ENCODE measurements at places on chromosomes 12 and 14. TPM values are rescaled to one million over a fixed set of nuclear protein-coding genes. Genes with fewer than 3 reads are reported as not detected.
A peak's percentile ranks its signal among the peaks of the same experiment; 100 is the strongest.

GRCh38 chr14:105059035-105059924 is 6.0 kb downstream of the GPR132 start:
- no peaks in the 10 kb centered on the region for H3K27me3 ChIP-seq
- peaks cover 39% of the 10 kb centered on the region for H3K4me1 ChIP-seq
- peak; percentile 87 for DNase-seq
- no peak overlapping the region for H3K4me3 ChIP-seq
- no peaks in the 10 kb centered on the region for H3K36me3 ChIP-seq

DNA sequence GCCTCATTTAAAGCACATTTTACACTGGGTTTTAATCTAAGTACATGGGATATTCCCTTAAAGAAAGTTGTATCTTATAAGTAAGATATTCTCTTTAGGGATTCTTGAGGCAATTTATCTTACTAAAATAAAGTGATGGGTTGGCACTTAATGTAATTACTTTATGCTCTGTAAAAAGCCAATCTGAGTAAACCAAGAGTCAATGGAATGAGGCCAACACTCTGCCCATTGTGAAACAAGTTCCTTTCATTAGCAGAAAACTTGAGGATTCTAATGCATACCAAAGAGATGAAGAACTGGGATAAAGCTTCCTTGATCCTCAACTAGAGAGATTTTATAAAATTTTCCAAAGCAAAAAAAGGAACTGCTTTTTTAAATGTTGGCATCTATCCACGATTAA is 121.2 kb downstream of the METTL25 start:
- no peaks in the 10 kb centered on the region for H3K4me1 ChIP-seq
- H3K4me3 ChIP-seq, result no peak overlapping the region
- no peaks in the 10 kb centered on the region for H3K27me3 ChIP-seq
- no peak for DNase-seq

GRCh38 chr12:40647651-40648050 is 44.6 kb upstream of the CNTN1 start:
- no peaks in the 10 kb centered on the region for H3K36me3 ChIP-seq
- H3K4me3 ChIP-seq, result no peak overlapping the region
- H3K4me1 ChIP-seq, result no peaks in the 10 kb centered on the region
- no peak for DNase-seq

- DNase-seq, result no peak
- H3K4me1 ChIP-seq, result no peaks in the 10 kb centered on the region
- no peak overlapping the region for H3K27ac ChIP-seq
- peaks cover 5% of the 10 kb centered on the region for H3K27me3 ChIP-seq
Observed at GRCh38 chr12:108240027-108240785, 98.9 kb downstream of the CMKLR1 start.

GRCh38 chr14:58774531-58774930 is 136.8 kb downstream of the DACT1 start:
- H3K4me1 ChIP-seq, result no peaks in the 10 kb centered on the region
- no peaks in the 10 kb centered on the region for H3K27me3 ChIP-seq
- no peak overlapping the region for H3K27ac ChIP-seq
- no peaks in the 10 kb centered on the region for H3K36me3 ChIP-seq

DNA sequence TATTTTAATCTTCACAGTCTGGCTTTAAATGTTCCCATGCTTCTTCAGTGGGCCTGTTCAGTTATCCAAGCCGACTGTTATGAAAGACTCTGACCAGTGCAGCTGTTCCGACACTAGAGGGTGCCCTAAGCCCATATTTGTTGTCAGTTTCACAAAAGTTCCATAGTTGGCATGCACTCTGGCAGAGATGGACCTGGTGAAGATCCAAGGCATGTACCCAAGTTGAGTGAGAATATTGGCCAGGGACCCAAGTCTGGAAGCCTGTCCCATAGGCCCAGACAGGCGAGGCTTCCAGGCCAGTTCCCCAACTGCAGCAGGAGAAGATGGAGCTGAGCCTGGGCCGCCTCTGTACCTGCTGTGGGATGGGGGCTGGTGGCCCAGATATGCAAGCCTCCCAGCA is 27.4 kb upstream of the GUCY2C start:
- H3K36me3 ChIP-seq, result no peaks in the 10 kb centered on the region
- no peak overlapping the region for H3K4me3 ChIP-seq
- no peak for DNase-seq
- H3K4me1 ChIP-seq, result no peaks in the 10 kb centered on the region
- no peaks in the 10 kb centered on the region for H3K27me3 ChIP-seq

GRCh38 chr12:67651132-67651695 is 2.7 kb downstream of the DYRK2 start:
- DNase-seq, result no peak
- H3K4me1 ChIP-seq, result peaks cover 31% of the 10 kb centered on the region
- no peaks in the 10 kb centered on the region for H3K27me3 ChIP-seq
- peak overlapping the region; percentile 7 for H3K27ac ChIP-seq
- H3K4me3 ChIP-seq, result peak overlapping the region; percentile 95
- H3K36me3 ChIP-seq, result no peaks in the 10 kb centered on the region

GRCh38 chr14:88831284-88831683 is 6.8 kb downstream of the TTC8 start:
- H3K27ac ChIP-seq, result no peak overlapping the region
- H3K4me1 ChIP-seq, result peaks cover 9% of the 10 kb centered on the region
- no peak overlapping the region for H3K4me3 ChIP-seq
- no peaks in the 10 kb centered on the region for H3K36me3 ChIP-seq
- H3K27me3 ChIP-seq, result no peaks in the 10 kb centered on the region

DNA sequence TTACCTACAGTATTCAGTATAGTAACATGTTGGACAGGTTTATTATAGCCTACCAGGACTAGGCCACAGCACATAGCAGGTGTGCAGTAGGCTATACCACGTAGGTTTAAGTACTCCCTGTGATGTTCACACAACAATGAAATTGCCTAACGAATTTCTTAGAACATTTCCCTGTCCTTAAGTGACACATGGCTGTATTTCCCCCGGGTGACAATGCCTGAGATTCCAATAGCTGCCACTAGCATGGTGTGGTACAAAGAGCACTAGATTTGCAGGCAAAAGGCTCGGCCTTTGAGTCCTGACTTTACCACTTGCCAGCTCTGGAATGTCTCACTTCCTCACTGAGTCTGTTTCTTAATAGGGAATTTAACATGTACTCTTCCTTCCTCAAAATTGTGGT is 19.7 kb downstream of the PTPN21 start:
- no peaks in the 10 kb centered on the region for H3K27me3 ChIP-seq
- no peak overlapping the region for H3K4me3 ChIP-seq
- H3K4me1 ChIP-seq, result no peaks in the 10 kb centered on the region
- no peak overlapping the region for H3K27ac ChIP-seq
- H3K36me3 ChIP-seq, result peaks cover 11% of the 10 kb centered on the region
- no peak for DNase-seq

- no peak overlapping the region for H3K27ac ChIP-seq
- H3K4me1 ChIP-seq, result no peaks in the 10 kb centered on the region
- H3K4me3 ChIP-seq, result no peak overlapping the region
- no peaks in the 10 kb centered on the region for H3K36me3 ChIP-seq
- no peaks in the 10 kb centered on the region for H3K27me3 ChIP-seq
- no peak for DNase-seq
Observed at GRCh38 chr14:50603565-50603964, 43.6 kb downstream of the ATL1 start.

- no peak overlapping the region for H3K4me3 ChIP-seq
- H3K27me3 ChIP-seq, result no peaks in the 10 kb centered on the region
- no peaks in the 10 kb centered on the region for H3K4me1 ChIP-seq
- DNase-seq, result no peak
Observed at GRCh38 chr14:64438181-64438841, 27.0 kb upstream of the AKAP5 start.

DNA sequence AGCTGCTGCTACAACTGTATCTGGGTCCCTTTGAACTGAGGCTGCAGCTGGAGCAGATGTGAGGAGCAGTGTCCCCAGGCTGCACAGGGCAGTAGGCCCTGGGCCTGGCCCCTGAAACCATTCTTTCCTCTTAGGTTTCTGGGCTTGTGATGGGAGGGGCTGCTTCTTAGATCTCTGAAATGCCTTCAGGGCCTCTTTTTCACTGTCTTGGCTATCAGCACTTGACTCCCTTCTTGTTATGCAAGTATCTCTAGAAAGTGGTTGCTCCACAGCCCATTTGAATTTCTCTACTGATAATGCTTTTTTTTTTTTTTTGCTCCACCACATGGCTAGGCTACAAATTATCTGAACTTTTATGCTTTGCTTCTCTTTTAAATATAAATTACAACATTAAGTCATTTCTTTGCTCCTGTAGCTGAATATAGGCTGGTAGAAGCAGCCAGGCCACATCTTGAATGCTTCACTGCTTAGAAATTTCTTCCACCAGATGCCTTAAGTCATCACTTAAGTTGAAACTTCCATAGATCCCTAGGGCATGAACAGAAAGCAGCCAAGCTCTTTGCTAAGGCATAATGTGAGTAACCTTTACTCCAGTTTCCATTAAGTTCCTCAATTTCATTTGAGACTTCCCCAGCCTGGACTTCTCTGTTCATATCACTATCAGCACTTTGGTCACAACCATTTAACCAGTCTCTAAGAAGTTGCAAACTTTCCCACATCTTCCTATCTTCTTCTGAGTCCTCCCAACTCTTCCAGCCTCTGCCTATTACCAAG is 41.1 kb downstream of the ACSM4 start:
- H3K4me3 ChIP-seq, result no peak overlapping the region
- DNase-seq, result no peak
- no peak overlapping the region for H3K27ac ChIP-seq

- H3K4me3 ChIP-seq, result peak overlapping the region; percentile 72
- peak overlapping the region; percentile 94 for H3K27ac ChIP-seq
- no peaks in the 10 kb centered on the region for H3K36me3 ChIP-seq
Observed at GRCh38 chr14:54567639-54568561, 972 bp downstream of the SAMD4A start.

DNA sequence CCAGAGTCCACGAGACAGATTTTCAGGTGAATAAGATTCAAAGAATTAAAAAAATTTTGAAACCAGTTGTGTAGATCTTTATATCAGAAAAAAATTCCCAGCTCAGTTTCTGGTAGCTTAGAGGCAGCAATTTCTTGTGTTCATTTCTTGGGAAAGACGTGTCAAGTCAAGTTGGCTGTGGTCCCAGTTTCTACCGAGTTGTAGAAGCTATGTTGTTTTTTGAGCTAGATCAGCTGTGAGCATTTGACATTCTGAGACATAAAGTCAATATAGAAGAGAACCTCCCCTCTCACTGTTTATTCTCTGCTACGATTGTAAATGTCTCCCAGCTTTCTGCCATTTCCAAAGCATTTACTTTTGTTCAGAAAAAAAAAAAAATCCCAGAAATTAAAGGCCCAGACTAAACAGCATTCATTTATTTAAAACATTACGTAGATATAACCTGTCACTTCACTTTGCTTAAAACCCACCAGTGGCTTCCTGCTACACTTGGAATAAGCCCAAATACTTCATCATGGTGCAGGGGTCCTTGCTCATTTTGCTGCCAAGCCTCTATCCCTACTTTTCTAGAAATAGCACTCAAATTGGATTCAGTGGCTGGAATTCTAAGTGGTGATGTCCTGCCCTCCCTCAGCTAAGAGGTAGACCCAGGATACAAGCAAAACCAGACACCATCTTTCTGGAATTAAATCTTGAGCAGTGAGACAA is 20.6 kb upstream of the PYGL start:
- H3K27ac ChIP-seq, result no peak overlapping the region
- no peak for DNase-seq
- no peak overlapping the region for H3K4me3 ChIP-seq
- H3K27me3 ChIP-seq, result no peaks in the 10 kb centered on the region
- peaks cover 12% of the 10 kb centered on the region for H3K4me1 ChIP-seq

- no peaks in the 10 kb centered on the region for H3K27me3 ChIP-seq
- no peaks in the 10 kb centered on the region for H3K36me3 ChIP-seq
- DNase-seq, result no peak
- H3K4me1 ChIP-seq, result no peaks in the 10 kb centered on the region
- H3K27ac ChIP-seq, result no peak overlapping the region
Observed at GRCh38 chr14:66239589-66239988, 246.6 kb upstream of the CCDC196 start.

DNA sequence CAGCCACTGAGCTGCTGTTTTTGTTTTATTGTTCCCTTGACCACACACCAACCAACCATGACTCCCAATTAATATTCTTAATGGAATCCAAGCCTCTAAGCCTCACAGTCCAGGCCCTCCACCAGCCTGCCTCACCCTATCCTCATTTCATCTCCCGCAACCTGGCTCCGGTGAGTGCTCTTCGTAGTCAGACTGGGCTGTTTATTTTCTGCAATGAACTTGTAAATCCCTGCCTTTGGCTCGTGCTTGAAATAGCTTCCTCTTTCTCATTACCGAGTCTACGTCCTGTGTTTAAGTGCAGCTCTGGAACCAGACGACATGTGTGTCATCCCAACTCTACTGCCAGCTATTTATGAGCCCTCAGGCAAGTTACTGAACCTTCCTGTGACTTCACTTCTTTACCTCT is 12.4 kb upstream of the ETFBKMT start:
- no peaks in the 10 kb centered on the region for H3K27me3 ChIP-seq
- no peak overlapping the region for H3K27ac ChIP-seq
- no peaks in the 10 kb centered on the region for H3K4me1 ChIP-seq
- no peak overlapping the region for H3K4me3 ChIP-seq
- no peaks in the 10 kb centered on the region for H3K36me3 ChIP-seq

- H3K4me3 ChIP-seq, result no peak overlapping the region
- H3K27me3 ChIP-seq, result no peaks in the 10 kb centered on the region
- H3K27ac ChIP-seq, result no peak overlapping the region
- H3K36me3 ChIP-seq, result no peaks in the 10 kb centered on the region
- no peak for DNase-seq
Observed at GRCh38 chr12:86170051-86170450, 86.1 kb downstream of the MGAT4C start.

GRCh38 chr12:67026487-67027246 is 242.5 kb upstream of the CAND1 start:
- no peaks in the 10 kb centered on the region for H3K36me3 ChIP-seq
- H3K27me3 ChIP-seq, result no peaks in the 10 kb centered on the region
- no peak overlapping the region for H3K4me3 ChIP-seq
- no peak for DNase-seq
- no peak overlapping the region for H3K27ac ChIP-seq

GRCh38 chr12:4809013-4809448 is 88.8 kb downstream of the GALNT8 start:
- no peak for DNase-seq
- H3K4me3 ChIP-seq, result peak overlapping the region; percentile 37
- H3K4me1 ChIP-seq, result no peaks in the 10 kb centered on the region
- H3K27me3 ChIP-seq, result peaks cover 49% of the 10 kb centered on the region

KRT8 gene
- 223 TPM for total RNA-seq

TAS2R9 gene
- total RNA-seq, result not detected

KIF5A gene
- total RNA-seq, result 0.14 TPM

SMIM41 gene
- total RNA-seq, result 6.1 TPM

LRIG3 gene
- total RNA-seq, result 40.5 TPM

RD3L gene
- total RNA-seq, result not detected
